NCI-H2029 treated with DMSO at 0.1 percent for 48 hours (cell line): ENCODE measurements at places on chromosomes 12 and 14.

- peak; percentile 60 for DNase-seq
These were observed 506 bp upstream of the NAP1L1 start for GRCh38 chr12:76084863-76085519.

GRCh38 chr12:89474615-89475014, 50.0 kb downstream of the GALNT4 start:
- DNase-seq = no peak

GRCh38 chr14:71651228-71651627, 281.0 kb upstream of the RGS6 start:
- DNase-seq = no peak

GRCh38 chr14:101521978-101522377, 39.3 kb upstream of the DIO3 start:
- DNase-seq = no peak

GRCh38 chr14:81067156-81067555, 111.7 kb downstream of the TSHR start:
- no peak for DNase-seq

DNA sequence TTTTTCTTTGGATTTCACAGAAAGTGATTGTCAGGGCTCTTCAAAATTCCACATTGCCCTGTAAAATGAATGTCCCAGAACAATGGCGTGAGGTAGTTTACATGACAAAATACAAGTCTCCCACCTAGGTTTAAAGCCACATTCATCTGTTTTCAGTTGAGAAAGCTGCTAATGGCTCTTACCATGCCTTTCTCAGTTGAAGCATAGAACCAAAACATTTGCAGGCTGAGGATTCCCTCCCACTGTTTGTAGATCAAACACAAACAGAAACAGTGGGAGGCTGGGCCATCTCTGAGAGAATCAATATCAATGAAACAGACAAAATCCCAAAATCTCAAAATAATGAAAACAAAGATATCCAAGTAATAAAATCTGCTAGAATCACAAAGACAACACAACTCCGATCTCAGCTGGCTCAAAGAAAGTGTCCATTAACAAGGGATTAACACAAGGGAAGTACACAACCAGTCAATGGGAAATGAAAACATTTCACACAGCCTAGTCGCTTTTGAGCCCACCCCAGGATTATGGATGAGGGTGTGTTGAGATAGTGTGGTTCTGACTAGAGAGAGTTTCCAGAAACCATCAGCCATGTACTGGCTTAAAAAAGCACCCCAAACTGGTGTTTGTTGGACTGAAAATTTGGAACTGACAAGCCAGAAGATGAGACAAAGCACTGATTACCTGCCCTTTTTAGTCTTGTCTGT, 54.5 kb upstream of the TMEM260 start:
- DNase-seq = no peak

DNA sequence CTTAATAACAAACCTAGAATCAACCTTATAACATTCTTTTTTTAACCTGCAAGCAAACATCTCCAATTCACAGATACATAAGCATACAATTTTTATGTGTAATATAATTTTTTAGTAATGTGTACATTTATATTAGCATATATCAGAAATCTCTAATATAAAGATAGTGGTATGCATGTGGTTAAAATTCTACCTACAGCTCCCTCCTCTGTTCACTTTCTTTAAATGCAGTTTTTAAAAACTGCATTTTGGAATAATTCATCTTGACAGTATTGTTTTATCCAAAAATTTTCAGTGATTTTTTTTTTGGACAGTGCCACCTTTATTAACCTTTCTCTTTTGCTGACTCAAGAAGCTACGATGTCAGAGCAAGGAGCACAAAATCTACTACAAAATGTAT, 13.2 kb upstream of the RXYLT1 start:
- no peak for DNase-seq

- DNase-seq = no peak
These were observed 20.1 kb downstream of the BICD1 start for GRCh38 chr12:32126720-32127119.

- no peak for DNase-seq
These were observed 3.7 kb upstream of the DENND5B start for GRCh38 chr12:31594681-31595080.

DNA sequence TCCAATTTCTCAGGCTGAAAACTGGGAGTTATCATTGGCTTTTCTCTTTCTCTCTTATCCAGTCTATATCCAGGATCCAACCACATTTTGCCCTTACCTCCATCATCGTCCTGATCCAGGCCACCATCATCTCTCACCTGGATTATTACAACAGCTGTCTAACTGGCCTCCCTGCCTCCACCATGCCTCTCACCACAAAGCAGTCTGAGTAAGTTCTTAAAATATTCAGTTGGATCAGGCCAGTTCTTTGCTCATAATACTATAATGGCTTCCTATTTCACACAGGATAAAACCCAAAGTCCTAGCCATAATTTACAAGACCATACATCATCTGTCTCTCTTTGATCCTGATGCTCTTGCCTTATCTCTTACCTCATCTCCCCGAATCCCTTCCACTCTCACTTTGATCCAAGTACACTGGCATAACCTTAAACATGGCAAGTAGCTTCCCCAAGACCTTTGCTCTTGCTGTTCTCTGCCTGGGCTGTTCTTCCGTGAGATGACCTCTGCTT, 133.4 kb upstream of the RAP1B start:
- DNase-seq = no peak

DNA sequence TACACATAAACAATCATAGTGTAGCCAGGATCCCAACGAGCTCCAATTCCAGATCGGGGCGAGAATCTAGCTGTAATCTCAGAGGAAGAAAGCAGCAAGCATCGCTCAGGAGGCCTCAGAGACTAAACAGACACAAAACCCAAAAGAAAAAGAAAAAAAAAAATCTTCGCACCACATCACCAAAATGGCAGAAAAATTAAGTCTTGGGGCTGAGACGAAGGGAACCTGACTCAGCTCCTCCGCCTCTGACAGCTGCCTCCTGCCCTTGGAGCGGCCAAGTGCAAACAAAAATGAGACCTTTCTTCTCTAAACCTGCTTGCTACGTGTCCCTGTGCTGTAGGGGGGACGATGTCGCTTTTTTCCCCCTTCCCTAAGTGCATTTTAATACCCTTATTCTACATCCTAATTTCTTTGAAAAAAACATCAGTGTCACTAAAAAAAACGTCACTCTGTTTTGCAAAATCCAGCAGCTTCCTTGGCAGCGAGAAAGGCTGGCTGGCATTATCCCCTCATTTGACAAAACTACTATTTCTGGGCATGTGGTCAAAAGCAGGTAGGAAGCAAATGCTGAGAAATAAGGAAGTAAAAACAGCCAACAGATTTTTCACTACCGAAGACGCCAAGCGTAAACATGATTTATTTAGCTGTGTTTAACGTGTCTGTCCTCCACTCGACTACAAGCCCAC, 30.5 kb downstream of the BCL11B start:
- DNase-seq = no peak

DNA sequence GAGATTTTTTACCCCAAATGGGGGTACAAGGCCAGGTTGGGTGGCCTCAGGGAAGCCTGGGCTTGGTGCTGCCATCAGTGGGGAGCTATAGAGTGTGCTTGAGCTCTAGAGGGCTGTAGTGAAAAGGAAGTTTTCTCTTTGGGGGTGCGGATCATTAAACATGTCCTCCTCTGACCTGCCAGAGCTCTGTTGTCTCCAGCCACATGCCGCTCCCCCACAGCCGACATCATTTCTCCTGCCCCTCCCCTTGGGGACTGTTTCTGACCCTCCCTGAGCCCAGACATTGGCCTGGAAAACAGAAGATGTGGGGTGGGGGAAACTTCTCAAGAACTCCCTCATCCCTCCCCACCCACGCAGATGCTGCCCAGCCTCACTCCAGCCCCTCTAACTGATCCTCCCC, 25.3 kb downstream of the DTX1 start:
- no peak for DNase-seq

DNA sequence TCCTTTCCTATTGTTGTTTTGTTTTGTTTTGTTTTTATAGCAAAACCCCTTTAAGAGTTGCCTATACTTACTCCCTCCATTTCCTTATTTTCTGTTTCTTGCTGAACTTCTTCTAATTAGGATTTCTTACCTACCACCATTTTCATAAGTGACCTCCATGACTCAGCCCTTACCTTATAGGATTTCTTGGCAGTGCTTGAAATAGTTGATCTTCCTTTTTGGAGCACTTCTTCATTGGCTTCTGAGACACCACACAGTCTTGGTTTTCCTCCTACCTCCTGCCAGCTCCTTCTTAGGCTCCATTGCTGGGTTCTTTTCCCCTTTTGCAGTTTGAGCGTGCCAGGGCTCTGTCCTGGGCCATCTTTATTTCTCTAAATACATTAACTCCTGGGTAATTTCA, 23.4 kb upstream of the EID3 start:
- DNase-seq = no peak

GRCh38 chr12:32765906-32766305, 10.2 kb upstream of the YARS2 start:
- no peak for DNase-seq

- DNase-seq = no peak
These were observed 96.5 kb downstream of the PPP1R12A start for GRCh38 chr12:79838359-79838758.

- no peak for DNase-seq
These were observed 44.5 kb downstream of the MVK start for GRCh38 chr12:109618082-109618481.

- no peak for DNase-seq
These were observed 717.8 kb upstream of the SEL1L start for GRCh38 chr14:82251494-82251893.

DNA sequence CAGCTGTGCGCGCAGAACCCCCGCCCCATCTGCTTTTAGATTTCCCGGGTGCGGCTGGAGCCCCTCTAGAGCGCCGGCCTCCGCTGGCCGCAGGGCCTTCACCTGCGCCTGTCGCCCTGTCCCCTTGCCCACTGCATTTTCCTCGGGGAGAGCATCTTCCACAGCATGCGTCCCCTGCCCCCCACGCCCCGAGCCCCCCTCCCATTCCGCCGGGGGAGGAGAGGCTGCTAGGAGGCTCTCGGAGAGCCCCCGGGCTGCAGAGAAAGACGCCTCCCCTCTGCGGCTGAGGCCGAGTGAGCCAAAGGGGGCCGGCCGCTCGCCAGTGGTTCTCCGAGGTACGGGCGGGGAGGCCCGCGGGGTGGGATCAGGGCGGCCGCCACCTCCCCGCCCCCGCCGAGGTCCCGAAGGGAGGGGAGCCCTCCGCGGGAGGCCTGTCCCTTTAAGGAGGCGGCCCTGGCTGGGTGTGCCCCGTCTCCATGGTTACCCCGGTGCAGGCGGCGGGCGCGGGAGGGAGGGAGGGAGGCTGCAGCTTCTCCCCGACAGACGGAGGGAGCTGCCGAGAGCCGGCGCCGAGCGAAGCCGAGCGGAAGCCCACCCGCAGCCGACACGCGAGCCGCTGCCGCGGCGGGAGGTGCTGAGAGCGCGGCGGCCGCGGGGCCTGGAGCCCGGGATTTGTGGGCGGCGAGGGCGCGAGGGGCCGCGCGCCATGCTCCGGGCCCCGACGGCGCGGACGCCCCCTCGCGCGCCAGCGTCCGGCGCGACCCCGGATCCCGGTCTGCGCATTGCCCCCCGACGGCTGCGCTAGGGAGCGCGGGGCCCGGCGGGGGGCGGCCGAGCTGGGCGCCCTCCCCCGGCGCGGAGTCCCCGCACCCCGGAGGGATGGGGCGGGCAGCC, at the start of gene KCNH3:
KCNH3 (plus strand) TSS at position 521 of the 894 bp plus-strand sequence. CDS start 387 bp downstream, outside the sequence.
- DNase-seq = no peak

- DNase-seq = peak; percentile 70
These were observed 53.1 kb downstream of the TSPAN9 start for GRCh38 chr12:3130057-3130830.

DNA sequence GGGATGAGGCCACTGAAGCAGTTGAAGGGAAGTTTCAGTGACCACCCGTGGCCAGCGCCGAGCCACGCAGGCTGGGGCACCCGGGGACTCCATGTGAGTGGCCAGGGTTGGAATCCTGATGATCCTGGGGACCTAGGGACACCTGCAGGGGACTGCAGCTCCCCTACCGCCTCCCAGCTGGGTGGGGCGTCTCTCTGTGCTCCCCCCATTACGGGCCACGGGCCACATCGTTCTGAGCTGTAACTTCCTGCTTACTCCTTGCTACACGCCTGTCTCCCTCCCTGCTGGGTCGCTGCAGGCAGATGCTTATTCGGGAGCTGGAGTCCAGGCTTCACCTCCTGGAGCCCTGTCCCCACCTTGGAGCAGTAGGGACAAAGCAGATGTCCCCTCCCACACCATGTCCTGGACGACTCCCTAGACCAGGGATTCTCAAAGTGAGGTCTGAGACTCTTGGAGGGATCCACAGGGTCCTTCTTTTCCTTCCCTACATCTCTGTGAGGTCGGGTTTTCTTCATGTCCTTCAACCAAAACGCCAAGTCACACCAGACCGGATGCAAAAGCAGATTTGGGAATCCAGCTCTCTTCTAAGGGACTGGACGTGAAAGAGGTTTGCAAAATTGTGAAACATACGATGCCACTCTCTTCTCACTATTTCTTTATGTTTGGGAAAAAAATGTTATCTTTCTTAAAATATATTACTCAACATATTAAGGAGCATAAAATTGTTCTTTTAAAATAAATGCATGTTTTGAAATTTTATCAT, 85.9 kb upstream of the NCOR2 start:
- no peak for DNase-seq

GRCh38 chr14:67459336-67459735, 29.2 kb downstream of the TMEM229B start:
- DNase-seq = no peak

DNA sequence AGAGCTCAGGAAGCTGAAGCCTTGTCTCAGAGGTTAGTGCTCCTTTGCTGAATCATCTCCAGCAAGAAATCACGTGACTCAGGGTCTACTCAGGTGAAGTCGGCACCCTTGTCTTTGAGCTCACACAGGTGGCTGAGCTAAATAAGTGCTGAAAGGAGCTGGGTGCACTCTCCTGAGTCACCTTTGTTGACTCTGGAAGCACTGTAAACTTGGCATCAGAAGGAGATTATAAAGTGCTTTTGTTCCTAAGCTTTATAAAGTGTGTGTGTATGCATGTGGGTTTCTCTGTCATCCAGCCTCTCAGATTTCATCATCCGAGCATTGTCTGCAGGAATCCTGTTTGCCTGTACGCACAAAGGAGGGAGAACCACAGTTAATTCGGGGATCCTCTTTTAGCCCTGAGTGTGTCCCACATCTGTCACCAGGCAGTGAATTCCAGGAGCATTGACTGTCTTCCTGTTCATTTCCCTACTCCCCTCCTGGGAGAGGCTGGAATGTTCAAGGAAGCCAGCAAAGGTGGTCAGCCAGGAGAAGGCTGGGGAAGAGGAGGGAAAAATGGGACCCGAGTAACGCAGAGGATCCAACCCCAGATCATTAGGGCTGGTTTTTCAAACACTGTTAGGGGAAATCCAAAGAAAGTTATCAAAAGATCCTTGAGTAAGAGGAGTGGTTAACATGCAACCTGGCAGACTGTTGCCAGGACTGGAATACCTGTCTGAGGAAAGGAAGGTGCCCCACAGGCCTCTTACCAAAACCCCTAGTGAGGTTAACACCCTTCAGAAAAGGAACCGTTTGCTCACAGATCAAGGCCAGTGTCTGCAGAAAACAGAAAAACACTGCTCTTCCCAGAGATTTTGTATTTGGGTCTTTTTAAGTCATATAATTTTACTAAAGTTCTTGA, 157.5 kb upstream of the HIF1A start:
- peak; percentile 99 for DNase-seq
